H9 (cell line): ENCODE measurements at places on chromosomes 3 and 15. TPM values are rescaled to one million over a fixed set of nuclear protein-coding genes. Genes with fewer than 3 reads are reported as not detected.

GRCh38 chr3:148955544-148956346 lies 35.6 kb upstream of the GYG1 start:
- DNase-seq, result no peak

FBXL22 gene
- 0.48 and 0.52 TPM in 2 replicates for total RNA-seq

- DNase-seq, result no peak
Measured at GRCh38 chr3:152760024-152760563, 74.8 kb upstream of the P2RY1 start.

NRROS gene
- 2.8 and 4.0 TPM in 2 replicates for total RNA-seq

FBXL2 gene
- total RNA-seq, result 2.7 and 3.0 TPM in 2 replicates

SPTSSB gene
- 1.4 and 3.5 TPM in 2 replicates for total RNA-seq

TEX55 gene
- not detected in 2 replicates for total RNA-seq

SEMA3G gene
- 1.7 and 2.4 TPM in 2 replicates for total RNA-seq

TRPM1 gene
- not detected in 2 replicates for total RNA-seq

SLC12A1 gene
- 0.04 and 0.07 TPM in 2 replicates for total RNA-seq

- no peak for DNase-seq
Measured at GRCh38 chr3:123082370-123083065, 15.7 kb downstream of the PDIA5 start.

GRCh38 chr3:53680028-53680427 lies 166.2 kb downstream of the CHDH start:
- no peak for DNase-seq

SPSB4 gene
- 6.0 and 6.2 TPM in 2 replicates for total RNA-seq

DNA sequence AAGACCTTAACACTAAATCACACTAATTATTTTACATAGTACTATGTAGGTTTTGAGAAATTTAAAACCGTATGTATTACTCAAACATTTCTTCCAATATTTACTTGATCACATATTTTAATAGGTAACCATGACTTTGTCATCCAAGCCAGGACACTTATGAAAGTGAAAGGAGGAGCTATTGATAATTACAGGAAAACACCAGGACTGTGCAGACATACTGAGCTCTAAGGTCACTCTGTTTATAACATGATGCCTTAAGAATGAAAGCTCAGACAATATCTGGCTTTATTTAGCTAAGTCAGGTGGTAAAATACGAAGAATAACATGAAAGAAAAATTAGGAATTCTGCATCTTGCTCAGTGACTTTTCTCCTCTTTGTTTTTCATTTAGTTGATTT lies 216.0 kb upstream of the NANOGP8 start:
- DNase-seq, result no peak

GRCh38 chr15:100858294-100858693 lies 21.3 kb upstream of the ALDH1A3 start:
- no peak for DNase-seq

- DNase-seq, result no peak
Measured at GRCh38 chr15:90932660-90932991, 277 bp upstream of the HDDC3 start.

DNA sequence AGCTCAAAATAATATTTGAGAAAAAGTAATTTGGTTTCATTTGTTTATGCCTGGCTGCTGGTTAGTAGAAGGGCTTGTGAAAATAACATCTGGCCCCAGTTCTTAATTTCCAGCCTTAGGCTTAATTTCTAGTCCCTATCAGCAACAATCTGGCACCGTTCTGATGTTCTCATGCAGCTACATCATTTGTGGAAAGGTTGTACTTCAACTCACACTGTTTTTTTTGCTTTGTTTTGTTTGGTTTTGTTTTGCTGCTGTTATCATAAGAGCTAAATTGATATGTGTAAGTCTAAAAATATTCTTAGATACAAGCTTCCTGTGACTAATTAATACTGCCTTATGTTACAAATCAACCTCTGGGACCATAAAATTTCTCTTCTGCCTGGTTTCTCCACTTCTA lies 8.9 kb downstream of the CPA3 start:
- DNase-seq, result no peak

GRCh38 chr3:159796744-159797143 lies 191.9 kb upstream of the IL12A start:
- no peak for DNase-seq

DNA sequence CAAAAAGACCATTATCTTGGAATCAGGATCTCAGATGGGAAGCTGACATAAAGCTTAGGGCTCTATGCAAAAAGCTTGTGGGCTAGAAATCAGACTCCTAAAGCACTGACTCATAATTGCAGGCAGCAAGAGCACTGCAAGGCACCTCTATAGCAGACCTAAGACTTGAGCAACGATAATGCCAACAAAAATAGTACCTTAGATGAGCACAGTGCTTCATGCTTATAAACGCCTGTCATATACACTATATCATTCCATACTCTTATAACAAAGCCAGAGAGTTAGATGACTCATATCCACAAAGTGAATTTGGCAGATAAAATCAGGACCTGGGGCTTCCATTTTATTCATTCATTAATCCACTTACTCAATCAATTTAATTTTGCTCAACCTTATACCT lies 560.8 kb downstream of the MCTP2 start:
- no peak for DNase-seq

DNA sequence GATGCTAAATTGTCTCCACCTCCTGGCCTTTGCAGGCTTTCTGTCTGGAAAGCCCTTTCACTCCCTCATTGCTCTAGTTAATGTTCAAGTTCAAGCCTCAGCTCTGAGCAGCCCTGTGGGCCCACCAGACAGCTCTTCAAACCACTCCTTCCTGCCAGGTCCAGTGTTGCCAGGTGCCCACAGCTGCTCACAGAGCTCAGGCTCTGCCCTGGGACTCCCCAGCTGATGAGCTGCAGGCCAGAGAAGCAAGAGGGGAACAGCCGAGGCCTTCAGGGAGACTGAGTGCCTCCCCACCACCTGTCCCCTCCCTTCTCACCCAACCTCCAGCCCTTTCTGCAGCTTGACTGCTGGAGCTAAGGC lies 1.3 kb upstream of the ZBTB47 start:
- DNase-seq, result peak; percentile 25

RBPMS2 gene
- 181 and 185 TPM in 2 replicates for total RNA-seq

MAP1A gene
- 2.5 TPM in 2 replicates for total RNA-seq

SI gene
- total RNA-seq, result not detected in 2 replicates

GRCh38 chr15:49986326-49986725 lies 132.7 kb downstream of the ATP8B4 start:
- no peak for DNase-seq

SPINK8 gene
- not detected in 2 replicates for total RNA-seq

DNA sequence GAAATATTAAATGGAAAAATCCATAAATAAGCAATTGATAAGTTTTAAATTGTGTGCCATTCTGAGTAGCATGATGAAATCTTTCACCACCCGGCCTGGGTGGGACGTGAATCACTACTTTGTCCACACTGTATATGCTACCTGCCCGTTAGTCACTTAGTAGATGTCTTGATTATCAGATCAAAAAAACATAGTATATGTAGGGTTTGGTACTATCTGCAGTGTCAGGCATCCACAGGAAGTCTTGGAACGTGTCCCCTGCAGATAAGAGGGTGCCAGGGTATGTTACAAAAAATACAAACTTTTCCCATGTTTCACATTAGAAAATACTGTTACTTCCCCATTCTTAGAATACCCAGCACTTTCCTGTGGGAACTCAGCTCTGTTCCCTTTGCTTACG lies 35.2 kb downstream of the FAM81A start:
- no peak for DNase-seq

CYP8B1 gene
- total RNA-seq, result not detected in 2 replicates

DNA sequence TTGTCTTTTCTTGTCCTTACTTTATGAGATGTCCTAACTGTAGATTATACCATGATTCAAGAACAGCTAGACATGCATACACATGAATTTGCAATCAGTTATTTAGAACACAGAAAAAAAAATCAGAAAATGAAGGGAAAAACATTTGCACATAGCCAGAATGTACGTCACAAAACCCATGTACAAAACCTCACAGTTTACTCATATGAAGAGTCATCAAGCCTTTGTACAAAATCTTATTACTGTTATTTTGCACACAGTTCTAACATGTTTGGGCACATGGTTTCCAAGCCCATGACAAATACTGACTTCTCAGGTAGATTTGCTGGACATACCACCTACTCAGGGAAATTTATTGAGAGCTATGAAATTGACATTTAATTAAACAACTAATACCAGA lies 48.2 kb downstream of the MAP3K13 start:
- DNase-seq, result no peak

IQCF5 gene
- total RNA-seq, result not detected in 2 replicates
